Substantia nigra (tissue), 51 donors: ENCODE measurements at places on chromosomes 2 and 18.

- no peak for DNase-seq
Observed at GRCh38 chr2:15722980-15723379, 131.3 kb downstream of the DDX1 start.

- no peak for DNase-seq
Observed at GRCh38 chr2:172639823-172640222, 83.9 kb downstream of the PDK1 start.

GRCh38 chr2:228731517-228731916 lies 539.6 kb downstream of the PID1 start:
- DNase-seq: no peak

GRCh38 chr2:132715386-132716351 lies 45.7 kb upstream of the LYPD1 start:
- DNase-seq: no peak

DNA sequence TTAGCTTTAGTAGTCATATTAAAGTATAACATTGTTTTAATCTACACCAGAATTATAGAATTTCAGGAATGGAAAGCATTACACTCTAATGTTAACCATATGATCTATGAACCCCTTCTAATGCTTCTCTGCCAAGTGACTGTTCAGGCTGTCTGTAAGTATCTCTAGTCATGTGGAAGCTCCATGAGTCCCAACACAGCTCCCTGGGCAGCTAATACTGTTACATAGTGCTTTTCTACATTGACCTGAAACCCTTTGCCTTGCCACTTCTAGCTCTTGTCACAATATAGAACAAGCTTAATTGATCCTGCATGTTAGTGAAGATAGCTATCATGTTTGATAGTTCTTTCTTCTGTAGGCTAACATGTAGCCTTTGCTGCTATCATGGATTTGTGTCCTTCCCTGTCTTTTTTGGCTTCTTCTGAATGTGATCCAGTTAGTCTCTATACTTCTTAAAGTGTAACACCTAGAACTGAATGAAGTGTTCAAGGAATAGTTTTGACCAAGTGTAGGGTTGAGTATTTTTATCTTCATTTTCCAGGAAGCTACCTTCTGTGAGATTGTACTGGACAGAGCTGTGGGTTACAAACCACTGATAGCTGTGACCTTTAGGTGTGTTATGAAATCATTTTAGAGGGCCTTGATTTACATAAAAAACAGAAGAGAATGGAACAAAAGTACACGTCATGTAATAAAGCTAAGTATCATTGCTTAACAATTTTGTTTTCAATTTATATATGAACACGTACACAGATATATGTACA lies 23.7 kb downstream of the BABAM2 start:
- no peak for DNase-seq

DNA sequence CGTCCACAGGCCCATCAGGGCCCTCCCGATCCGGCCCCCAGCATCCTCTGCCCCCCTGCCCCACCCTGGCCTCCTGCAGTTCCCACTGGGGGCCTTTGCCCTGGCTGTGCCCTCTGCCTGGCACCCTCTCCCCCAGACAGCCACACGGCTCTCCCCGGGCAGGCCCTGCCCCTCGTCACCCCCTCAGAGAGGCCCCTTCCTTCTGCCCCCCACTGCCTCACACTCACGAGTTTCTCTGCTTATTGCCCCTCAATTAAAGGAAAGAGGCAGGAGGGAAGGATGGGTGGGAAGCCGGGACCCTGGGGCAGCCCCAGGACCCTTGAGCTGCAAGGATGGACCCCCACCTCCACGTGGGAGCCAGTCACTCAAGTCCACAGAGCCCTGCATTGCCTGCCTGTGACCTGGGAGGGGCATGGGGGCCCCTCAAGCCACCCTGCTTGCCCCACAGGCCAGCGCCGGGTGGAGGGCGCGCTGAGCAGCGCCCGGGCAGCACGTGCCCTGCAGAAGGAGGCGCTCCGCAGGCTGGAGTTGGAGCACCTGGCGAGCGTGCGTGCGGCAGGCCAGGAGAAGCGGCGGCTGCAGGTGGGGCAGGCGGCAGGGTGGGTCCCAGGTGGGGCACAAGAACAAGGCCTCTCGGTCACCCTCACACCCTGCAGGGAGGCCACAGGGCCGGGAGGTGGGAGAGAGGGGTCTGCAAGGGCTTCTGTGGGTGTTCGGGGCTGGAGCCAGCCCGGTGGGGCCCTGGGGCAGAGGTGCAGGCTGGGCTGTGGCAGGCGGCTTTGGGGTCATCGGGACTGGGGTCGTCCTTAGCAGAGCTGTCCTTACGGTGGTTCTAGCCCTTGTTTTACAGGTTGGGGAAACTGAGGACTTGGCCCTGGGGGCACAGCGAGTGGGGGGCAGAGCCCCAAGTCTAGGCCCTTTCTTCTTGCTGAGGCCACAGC lies 30.5 kb upstream of the SNED1 start:
- DNase-seq: no peak

GRCh38 chr2:28662044-28662443 lies 89.6 kb upstream of the PPP1CB start:
- DNase-seq: no peak

GRCh38 chr18:1006304-1006703 lies 101.6 kb downstream of the ADCYAP1 start:
- DNase-seq: no peak

- no peak for DNase-seq
Observed at GRCh38 chr2:46135958-46136357, 161.2 kb upstream of the EPAS1 start.

DNA sequence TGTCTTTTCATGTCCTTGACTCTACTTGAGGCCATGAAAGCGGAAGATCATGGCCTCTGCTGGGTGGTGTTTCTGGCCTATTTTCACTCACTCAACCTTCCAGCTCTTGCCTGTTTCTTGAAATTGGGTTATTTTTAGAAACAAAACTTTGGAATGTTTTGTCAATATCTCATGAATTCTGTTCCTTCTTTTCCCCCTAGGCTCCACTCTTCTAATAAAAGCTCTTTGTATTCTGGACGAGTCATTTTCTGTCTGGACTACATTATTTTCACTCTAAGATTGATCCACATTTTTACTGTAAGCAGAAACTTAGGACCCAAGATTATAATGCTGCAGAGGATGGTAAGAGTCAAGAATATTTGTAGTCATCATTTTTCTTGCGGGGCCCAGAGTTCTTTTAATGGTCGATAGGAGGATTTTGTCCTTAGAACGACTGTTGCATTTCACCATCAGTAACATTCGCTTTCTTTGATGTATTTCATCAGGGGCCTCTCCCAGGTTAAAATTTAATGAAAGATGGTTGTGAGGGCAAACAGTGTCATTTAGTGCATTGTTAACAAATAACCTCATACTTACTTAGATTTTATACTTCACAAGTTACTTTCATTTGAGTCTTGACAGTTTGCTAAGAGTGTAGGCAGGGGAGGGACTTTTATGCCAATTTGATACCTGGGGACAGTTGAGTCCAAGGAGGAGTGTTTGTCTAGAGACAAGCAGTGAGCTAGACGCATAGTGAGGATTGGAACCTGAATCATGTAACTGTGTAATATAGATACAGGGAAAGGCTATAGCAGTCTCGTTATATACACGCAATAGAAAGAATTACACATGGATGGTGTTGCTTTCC lies 64.6 kb downstream of the TRPM8 start:
- DNase-seq: no peak

DNA sequence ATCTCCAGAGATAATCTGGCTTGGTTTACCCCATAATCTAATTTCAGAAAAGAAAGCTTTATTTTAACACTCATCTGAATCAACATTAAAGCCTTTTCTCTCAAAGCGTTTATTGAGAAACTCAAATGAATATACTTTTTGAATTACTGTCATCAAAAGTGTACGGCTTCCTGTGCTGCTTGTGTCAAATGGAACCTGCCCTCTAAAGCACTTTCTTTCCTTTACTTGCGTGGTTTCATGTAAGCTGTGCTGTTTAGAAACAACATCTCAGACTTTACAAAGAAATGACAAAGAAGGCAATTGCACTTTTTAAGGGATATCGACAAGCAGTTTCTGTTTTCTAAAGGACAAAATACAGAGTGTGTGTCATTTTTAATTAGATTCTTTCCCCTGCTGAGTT lies 35.1 kb downstream of the CYBRD1 start:
- no peak for DNase-seq

- no peak for DNase-seq
Observed at GRCh38 chr2:27549303-27549702, 33.5 kb upstream of the ZNF512 start.

GRCh38 chr2:102290594-102290993 lies 20.8 kb upstream of the IL1RL1 start:
- DNase-seq: no peak

- DNase-seq: no peak
Observed at GRCh38 chr2:161703863-161704262, 79.6 kb downstream of the SLC4A10 start.

DNA sequence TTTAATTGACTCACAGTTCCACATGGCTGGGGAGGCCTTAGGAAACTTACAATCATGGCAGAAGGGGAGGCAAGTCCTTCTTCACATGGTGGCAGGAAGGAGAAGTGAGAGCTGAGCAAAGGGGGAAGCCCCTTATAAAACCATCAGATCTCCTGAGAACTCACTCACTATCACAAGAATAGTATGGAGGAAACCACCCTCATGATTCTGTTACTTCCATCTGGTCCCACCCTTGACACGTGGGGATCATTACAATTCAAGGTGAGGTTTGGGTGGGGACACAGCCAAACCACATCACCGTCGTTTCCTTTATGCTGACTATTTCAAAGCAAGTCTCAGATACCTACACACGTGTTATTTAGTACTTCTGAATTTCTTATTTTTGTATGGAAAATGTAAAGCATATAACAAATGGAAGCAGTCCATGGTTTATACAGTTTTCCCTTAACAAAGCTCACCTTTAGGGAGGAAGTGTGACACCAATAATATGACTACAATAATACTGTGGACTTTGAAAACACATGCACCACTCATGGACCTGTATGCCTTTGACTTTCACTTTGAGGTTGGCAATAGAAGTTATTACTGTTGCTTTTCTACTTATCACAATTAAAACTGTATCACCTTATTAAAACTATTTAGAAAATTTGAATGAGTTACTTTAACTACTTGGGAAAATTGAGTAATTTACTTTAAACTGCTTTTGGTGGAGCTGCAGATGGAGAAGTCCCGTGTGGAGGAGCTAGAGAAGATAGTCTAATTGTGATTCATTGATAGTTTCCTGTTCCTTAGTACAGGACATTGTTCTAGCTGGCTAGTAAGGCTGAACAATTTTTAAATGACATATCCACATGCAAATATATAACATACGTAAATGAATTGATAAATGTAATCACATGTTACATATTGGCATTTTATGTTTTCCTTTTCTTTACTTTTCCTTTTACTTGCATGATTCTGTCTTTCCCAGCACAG lies 37.3 kb downstream of the MTCL1 start:
- DNase-seq: no peak

DNA sequence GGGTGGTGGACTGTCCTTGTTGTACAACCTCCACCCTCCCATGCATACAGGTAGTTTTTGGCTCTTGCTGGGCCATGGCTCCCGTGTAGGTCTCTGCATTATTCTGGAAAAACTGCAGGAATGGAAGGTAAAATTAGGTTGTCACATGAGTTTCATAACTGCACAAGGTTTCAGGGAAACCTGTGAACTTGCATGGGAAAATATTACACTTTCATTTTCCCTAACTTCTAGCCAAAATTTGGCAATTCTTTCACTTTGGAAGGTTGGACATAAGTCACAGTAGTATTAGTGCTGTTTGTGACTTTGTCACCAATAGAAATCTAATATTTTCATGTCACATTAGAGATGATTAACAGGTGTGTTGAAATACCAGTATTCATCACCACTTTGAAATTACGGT lies 118.1 kb upstream of the MGAT5 start:
- no peak for DNase-seq

- no peak for DNase-seq
Observed at GRCh38 chr2:202718614-202719013, 83.8 kb downstream of the FAM117B start.
